ENCODE measurements at places on chromosomes 1 and 21.

DNA sequence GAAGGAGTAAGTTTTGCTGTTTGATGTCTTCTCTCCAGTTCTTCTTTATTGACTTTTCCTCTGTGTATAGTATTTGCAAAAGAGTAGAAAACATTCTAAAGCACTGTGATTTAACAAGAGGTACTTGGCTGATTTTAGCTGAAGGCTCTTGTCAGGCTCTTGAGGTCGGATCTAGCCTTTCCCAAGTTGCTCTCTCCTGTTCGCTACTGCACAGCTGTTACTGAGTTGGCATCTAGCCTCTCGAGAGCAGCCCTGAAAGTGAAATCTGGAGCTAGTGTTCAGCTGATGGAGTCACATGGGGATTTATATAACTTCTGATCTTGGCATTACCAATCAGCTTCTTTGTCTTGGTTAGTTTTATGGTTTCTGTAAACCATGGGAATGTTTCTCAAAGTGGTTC lies 193.1 kb downstream of the RYR2 start:
- DNase-seq, result no peak

DNA sequence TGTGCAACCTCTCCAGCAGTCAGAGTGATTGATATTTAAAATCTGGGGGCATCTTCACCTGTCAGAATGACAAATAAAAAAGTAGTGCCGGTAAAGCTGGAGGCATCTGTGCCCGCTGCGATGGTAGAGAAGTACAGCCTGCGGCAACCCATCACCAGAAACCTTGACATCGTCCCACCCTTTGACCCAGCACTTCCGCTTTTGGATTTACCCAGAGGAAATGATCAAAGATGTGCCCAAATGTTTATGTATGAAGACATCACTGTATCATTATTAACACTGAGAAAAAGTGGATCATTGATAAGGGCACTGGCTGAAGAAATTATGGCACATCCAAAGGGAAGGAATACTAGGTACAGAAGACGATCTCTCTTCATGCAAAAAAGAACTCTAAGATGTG lies 96.0 kb downstream of the PGBD5 start:
- no peak for DNase-seq

- DNase-seq, result no peak
Measured at GRCh38 chr1:1120866-1121591, 5.1 kb upstream of the C1orf159 start.

- no peak for DNase-seq
Measured at GRCh38 chr1:198283222-198283621, 126.4 kb downstream of the NEK7 start.

GRCh38 chr1:170666541-170667254 lies 2.8 kb downstream of the PRRX1 start:
- DNase-seq, result no peak

DNA sequence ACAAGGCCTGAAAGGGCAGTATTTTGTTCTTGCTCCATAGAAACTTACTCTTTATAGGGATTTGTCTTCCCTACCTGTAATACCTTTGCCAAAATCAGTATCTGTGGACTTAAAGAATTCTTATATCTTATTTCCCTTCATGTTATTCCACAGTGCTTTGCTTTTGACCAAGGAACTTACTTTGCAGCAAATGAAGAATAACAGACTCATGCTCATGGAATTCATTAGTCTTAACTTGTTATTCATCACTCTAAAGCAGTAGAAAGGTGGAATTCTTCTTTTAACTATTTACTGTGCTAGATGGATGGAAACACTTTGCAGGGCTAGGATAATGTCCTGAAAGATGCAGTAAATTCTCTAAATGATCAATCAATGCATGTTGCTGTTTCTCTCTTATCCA lies 45.9 kb downstream of the DUSP10 start:
- no peak for DNase-seq

- no peak for DNase-seq
Measured at GRCh38 chr1:11847667-11848372, at the start of gene NPPA. TSS of gene NPPA (minus strand) at chr1:11847783. CDS start at chr1:11847684, 99 bp downstream.

DNA sequence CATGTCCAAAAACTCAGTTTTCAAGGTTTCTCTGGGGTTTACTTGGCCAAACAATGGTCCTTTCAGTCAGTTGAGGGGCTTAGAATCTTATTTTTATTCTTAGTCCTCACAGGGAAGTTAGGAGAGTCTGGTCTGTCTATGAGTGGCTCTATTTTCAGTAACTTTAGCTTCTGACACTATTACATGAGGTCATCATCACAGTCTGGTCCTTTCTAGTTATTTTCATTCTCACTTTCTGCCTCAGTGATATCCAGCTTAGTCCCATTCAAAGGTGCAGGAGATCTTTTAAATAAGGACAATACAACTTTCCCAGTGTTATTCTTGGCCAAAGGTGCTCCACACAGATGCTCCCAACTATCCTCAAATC lies 30.0 kb upstream of the FGGY start:
- no peak for DNase-seq

DNA sequence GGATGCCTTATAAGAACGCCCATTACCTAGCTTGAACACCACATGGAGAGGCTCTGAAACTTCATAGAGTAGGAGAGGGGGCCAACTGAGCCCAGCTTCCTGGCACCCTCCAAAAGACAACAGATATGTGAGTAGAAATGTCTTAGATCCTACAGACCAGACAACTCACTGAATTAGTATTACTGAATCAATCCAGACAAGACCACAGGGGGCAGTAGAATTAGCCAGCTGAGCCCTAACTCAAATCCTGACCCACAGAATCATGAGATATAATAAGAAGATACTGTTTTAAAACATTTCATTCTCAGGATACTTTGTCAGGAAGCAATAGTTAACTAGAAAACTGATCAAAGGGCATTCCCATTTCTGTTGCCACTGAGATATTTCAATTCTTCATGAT lies 45.8 kb upstream of the C1orf21 start:
- DNase-seq, result no peak

DNA sequence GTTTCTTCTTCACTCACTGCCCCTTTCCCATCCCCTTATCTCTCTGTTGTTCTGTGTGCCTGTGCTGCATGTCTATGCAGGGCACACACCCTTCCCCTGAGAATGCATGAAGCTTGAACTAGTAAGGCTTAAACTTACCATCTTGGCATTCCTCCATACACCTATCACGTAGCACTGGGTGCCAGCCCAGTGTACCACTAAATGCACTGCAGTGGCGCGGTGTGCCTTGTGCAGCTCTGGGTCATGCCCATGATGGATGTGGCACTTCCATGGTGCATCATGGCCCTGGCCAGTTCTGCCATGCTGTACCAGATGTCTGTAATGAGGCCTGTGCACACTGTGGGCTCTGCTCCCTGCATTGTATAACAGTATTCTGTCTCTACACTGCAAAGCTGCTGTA lies 10.7 kb downstream of the PTPRU start:
- DNase-seq, result no peak

- DNase-seq, result no peak
Measured at GRCh38 chr1:197884173-197884572, 18.3 kb upstream of the C1orf53 start.

GRCh38 chr21:18715606-18716005 lies 312.0 kb upstream of the TMPRSS15 start:
- no peak for DNase-seq

- no peak for DNase-seq
Measured at GRCh38 chr21:22871692-22872091, 1873.5 kb downstream of the NCAM2 start.

- no peak for DNase-seq
Measured at GRCh38 chr1:56077206-56077605, 502.2 kb downstream of the PLPP3 start.

GRCh38 chr1:85894651-85895050 lies 186.4 kb upstream of the ZNHIT6 start:
- no peak for DNase-seq

DNA sequence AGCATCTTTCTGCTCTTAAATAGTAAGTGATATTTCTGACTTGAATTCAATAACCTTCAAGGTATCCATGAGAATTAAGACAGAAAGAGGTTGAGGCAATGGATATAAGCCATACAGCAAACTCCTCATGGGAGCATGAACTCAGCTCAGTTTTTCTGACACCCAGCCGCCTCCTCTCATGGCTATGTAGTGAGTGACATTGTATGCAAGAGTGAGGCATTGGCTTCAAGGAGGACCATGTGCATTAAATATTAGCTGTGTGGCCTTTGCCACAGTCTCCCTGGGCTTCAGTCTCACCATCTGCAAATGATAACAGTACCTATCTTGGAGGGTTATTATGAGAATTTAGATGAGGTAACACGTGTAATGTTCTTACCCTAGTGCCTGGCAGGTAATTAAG lies 23.4 kb downstream of the NIBAN1 start:
- no peak for DNase-seq

GRCh38 chr1:36095760-36096405 lies 7.2 kb downstream of the ADPRS start:
- no peak for DNase-seq

GRCh38 chr1:7656557-7657215 lies 114.4 kb upstream of the VAMP3 start:
- no peak for DNase-seq

DNA sequence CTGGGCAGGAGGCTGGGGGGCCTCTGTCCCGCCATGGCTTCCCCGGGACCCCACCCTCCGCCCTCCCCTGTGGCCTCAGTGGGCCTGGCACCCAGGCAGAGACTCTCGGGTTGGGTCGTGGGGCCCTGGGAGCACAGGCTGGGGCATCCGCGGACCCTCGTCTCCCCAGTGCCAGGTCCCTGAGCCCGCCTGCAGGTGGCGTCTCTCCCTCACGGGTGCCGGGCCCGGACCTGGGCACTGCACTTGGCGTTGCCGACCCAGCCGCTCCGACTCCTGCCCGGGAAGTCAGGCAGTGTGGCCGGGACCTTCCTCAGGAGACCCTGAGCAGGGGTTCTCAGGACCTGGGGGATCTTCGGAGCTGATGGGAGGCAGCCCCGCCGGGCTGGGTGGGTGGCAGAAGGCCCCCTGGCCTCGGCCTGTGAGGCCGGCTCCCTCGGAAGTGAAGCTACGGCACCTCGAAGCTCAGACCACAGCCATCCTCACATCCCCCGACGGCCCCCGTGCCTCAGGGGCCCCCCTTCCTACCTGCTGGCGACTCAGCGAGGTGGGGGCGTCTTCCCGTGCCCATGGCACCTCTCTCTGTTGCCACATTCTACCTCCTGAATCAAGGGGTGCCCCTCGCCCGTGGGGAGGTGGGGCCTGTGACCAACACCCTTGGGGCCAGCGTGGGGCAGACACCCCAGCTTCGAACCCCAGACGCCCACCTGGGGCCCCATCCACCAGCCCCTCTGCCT lies 6.4 kb upstream of the C1orf159 start:
- DNase-seq, result peak; percentile 51

DNA sequence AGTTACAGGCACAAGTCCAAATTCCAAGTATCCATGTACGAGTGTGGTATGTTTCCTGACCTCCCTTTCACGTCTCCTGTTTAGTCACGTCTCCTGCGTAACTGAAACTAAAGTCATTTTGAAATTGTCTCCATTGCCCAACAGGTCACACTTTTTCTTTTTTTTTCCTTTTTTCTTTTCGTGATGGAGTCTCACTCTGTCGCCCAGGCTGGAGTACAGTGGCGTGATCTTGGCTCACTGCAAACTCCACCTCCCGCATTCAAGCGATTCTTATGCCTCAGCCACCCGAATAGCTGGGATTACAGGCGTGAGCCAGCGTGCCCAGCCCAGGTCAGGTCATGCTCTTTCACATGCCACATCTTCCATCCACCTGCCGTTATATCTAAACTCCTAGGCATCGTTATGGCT lies 38.2 kb downstream of the L1TD1 start:
- DNase-seq, result peak; percentile 76

DNA sequence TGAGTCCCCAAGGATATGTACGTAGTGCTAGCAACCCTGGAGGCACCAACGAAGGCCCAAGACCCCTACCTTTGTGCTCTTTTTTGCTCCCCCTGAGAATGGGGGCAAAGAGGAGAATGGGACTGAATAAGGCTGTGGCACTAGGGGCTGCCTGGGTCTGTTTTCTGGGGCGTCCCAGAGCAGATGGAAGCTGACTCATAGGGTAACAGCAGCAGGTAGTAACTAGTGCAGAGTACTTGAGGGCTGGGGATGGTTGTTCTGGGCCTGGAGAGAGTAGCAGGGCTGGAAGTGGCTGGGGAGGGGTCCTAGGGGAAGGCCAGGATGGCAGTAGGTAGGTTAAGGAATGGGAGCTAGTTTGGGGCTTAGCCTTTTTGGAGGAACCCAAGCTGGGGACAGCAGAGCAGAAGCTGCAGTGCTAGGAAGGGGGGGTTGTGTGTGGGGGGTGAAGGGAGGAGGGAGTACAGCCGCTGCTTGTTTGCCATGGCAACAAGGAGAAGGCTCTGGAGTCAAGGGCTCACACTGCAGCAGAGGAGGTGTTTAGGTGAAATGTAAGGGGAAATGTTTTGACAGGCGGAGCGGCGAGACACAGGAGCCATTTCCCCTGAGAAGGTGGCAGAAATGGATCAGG lies 1.8 kb downstream of the NCDN start:
- no peak for DNase-seq

DNA sequence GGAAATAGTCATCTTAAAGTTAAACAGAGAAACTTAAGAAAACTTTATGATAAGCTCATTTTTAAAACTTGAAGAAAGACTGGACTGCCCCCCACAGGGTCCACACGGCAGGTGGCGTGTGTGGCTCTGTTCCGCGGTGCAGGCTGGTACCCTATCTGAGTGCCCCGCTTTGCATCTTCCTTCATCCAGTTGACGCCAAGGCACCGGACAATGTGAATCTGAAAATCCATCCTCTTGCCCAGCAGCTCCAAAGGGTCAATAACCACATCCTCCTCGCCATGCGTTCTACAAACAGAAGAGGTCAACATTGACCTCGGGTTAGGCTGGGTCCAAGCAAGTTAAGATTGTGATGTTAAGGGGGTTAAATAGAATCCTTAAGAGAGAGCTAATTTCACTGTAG lies 54.5 kb downstream of the SCCPDH start:
- no peak for DNase-seq

DNA sequence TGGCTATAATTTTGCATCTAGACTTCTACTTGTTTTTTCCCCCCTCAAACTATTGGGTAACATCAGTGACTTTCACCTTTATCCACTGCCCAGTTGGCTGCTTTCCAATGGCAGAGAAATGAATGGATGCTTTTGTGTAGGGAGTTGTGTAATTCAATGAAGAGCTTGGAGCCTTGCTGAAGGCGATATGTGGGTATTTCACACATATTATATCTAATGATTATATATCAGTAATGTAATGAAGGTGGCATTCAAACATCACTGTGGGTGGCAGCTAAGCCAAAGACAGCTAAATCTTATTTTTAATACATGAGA lies 81.2 kb downstream of the TGFB2 start:
- peak; percentile 86 for DNase-seq

GRCh38 chr1:150881331-150882070 lies 5.1 kb upstream of the ARNT start:
- DNase-seq, result peak; percentile 90

All from mammary epithelial cell (primary cell).